ENCODE measurements at places on chromosomes 12 and 14.

GRCh38 chr12:113700943-113701342, 229.3 kb upstream of the LHX5 start:
- DNase-seq: no peak

DNA sequence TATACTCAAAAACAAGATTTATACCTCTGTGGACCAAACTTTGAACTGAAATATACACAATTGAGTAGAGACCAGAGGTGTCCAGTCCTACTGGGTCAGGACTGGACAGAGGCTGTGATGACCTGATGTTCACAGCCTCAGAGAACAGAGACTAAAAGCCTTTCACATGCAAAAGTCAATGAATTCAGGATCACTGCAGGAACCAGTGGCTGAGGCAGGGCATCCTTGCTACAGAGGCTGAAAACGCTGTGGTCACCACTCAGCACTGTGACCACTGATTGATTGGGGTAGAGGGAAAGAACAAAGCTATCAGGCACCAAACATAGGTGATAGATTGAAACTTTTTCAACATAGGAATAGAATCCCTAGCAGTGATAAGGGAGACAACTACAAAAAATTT, 25.1 kb downstream of the GRIP1 start:
- no peak for DNase-seq

DNA sequence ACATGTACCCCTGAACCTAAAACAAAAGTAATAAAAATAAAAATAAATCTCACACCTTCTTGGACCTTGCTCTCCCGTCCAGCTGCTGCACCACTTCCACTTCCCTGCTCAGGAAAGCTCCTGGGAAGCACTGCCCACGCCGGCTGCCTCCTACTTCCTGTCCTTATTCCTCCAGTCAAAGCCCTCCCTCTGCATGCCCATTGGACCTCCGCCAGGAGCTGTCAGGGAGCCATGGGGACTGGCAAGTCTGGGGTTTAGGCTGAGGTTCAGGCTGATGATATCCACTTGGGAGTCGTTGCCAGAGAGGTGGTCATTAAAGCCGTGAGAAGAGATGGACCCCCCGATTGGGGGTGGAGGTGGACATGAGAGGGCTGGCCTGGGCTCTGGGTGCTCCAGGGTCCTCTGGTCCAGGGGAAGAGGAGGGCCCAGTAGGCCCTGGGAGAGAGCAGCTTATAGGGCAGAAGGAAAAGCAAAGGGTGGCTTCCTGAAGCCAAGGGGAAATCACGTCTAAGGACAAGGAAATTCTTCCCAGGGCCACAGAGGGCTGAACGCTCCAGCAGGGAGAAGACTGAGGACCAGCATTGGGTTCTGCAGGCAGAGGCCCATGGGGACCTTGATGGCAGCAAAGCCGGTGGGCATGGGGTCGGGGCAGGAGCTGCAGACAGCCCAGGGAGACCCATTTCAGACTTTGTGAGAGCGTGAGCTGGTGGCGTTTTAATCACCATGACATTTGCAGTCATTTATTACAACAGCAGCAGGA, 78.7 kb downstream of the FZD10 start:
- no peak for DNase-seq

DNA sequence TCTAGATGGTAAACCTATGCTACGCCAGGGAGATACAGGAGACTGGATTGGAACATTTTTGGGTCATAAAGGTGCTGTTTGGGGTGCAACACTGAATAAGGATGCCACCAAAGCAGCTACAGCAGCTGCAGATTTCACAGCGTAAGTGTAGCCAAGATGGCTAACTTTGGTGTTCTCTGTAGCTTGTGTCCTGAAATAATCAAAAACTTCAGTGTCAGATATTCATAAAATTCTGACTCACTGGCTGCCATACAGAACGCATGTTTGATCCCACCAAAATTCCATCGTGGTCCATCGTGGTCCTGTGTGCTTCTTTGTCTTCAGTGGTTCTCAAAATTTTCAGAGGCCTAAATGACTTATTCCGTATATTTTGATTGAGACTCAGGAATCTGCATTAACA, 1.3 kb downstream of the STRAP start:
- DNase-seq: no peak

DNA sequence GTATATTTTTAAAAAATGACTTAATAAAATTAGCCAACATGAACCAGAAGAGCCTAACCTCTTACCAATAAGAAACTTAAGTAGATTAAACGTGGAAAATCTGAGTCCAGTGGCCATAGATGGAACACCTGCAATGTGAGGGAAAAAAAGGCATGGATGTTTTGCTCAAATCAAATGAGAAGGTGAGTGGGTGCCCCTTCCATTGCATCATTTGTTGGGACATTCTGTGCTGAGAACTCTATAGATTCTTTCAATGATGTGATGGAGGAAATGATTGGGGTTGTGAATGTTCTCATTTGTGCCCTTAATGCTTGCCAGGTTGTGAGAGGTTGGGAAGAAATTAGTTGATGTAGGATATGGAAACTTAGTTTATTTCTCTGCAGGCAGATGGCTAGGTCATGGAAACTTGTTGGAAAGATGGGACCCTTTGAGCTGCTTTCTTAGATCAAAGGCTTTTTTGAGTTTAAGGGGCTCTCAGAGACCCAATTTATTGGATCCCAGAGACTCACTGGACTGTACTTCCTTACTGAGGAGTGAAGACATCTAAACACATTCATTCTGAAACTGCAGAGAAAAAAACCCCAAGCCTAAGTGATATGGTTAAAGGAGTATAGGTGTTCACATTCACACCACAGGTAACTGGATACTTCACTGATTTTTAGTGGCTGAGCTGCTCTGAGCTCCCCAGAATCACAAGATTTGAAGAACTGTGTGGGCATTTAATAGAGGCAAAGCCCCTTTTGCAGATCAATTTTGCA, 95.9 kb downstream of the DACT1 start:
- no peak for DNase-seq

GRCh38 chr14:69956970-69957369, 77.8 kb downstream of the SMOC1 start:
- no peak for DNase-seq

DNA sequence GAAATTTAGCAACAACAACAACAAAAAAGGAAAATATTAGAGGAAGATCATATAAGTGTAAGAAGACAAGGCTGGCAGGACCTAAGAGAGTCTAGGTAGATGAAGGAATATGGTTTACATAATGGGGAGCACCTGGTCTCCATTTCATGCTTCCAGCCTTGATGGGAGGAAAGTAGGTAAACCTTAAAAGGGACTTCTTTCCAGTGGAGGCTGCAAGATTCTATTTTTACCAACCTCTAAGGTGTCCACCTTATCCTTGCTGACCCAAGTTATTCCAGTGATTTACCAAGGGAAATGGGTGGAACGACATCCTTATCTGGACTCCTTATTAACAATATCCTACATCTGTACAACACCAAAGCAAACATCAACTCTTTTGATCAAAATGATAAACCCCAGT, 30.0 kb downstream of the DAD1 start:
- DNase-seq: no peak

DNA sequence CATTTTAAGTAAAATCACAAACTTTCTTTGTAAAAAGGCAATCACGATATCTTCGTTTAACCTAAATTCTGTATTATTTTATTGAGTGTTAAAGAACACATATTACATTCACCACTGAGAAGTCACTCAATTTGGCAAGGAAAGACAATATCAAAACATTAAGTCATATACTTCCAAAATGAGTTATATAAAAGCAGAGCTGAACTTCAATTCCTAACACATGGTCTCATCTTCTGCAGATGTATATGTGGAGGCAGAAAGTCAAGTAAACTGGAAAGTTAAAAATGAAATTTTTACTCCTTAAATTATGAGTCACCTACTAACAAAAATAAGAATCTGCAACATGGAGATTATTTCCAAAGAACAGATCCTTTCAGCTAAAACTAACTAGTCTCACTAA, 28.7 kb downstream of the BMAL2 start:
- no peak for DNase-seq

DNA sequence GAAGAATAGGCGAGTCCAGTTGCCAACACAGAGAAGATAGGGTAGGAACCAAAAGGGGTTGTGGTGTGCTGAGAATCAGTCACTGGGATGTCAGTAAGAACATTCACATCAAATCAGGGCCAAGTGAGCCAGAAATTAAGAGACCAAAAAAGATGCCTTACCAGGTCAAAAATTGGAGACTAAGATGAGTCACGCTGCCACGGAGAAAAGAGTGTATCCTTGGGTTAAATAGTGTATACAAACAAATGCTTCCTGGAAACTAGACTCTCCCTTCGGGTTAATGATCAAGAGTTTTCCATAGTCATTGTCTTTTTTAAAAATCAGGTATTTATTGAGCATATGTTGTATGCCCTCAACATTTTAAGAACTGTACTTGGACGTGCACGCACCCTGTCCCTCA, 45.2 kb upstream of the BAZ1A start:
- DNase-seq: no peak

DNA sequence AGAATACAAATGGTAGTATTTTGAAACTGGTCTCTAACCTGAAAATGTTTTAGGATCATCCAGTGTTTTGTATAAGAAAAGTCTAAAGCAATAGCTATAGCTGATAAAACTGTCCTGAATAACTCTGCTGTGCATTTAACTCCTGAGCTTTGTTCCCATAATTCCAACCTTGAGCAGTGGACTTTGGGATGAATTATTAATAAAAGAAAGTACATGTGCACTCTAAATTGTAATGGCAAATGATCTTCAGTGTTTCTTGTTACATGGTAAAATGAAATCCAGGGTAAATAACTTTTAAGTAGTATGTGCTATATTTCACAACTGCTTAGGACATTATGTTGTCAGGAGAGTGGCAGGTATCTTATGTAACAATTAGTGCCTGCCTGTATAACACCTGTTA, 345.6 kb downstream of the SLC16A7 start:
- no peak for DNase-seq

- no peak for DNase-seq
Observed at GRCh38 chr12:50569321-50569720, 64.5 kb downstream of the DIP2B start.

- DNase-seq: no peak
Observed at GRCh38 chr12:93954166-93955112, 193.9 kb upstream of the PLXNC1 start.

DNA sequence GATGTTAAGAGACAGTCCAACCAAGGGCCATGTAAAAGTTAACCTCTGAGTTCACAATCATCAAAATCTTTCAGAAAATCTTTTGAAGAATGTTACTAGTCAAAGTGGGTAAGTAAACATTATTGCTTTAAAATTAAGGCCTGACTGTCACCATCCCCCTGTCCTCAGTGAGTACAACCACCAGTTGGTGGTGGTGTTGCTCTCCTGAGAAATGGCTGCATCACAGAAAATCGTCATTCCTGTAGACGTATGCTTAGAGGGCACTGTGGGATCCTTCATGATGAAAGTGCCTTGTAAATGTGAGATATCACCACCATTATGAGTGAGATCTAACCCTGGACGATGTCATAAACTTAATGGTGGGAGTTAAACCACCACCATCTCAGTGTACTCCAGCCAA, 451.2 kb downstream of the RPS29 start:
- DNase-seq: no peak

GRCh38 chr12:108582978-108583770, 14.7 kb downstream of the TMEM119 start:
- DNase-seq: no peak

GRCh38 chr12:132529906-132530305, 40.0 kb downstream of the FBRSL1 start:
- no peak for DNase-seq

- DNase-seq: no peak
Observed at GRCh38 chr12:49950273-49951251, at the start of gene AQP2. AQP2 (plus strand) TSS chr12:49950737; CDS start chr12:49950831, 94 bp downstream.

- DNase-seq: no peak
Observed at GRCh38 chr12:41962171-41962572, 182.5 kb downstream of the GXYLT1 start.

DNA sequence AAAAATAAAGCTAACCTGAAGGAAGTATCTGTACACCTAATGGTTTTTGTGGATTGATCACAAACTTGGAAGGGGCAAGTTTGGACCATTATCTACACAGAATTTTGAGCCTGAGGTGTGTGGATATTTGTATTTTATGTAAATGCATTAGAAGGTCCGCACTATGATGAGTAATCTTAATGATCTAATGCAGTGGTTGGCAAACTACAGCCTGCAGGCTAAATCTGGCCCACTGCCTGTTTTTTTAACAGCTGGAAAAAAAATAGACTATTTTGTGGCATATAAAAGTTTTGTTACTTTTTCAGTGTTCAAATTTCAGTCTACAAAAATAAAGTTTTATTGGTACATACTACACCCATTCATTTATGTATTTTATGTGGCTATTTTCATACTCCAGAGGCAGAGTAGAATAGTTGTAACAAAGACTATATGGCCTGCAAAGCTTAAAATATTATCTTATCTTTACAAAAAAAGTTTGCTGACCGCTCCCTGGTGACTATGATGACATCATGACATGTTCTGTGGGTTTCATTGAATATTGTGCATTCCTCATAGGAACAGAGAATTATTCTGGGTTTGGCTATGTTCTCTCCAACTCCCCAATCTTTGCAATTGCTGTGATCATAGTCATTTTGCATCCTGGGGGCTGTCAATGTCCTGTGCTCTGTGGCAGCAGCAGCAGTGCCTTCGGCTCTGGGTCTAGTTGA, 962.6 kb upstream of the FBXO33 start:
- DNase-seq: no peak

- DNase-seq: no peak
Observed at GRCh38 chr14:23430723-23431085, 4.8 kb downstream of the MYH7 start.

- no peak for DNase-seq
Observed at GRCh38 chr12:81078469-81079196, 754 bp downstream of the ACSS3 start.

- no peak for DNase-seq
Observed at GRCh38 chr12:6899837-6900519, 4.6 kb upstream of the LRRC23 start.

- no peak for DNase-seq
Observed at GRCh38 chr14:55239320-55239719, 31.9 kb upstream of the FBXO34 start.

DNA sequence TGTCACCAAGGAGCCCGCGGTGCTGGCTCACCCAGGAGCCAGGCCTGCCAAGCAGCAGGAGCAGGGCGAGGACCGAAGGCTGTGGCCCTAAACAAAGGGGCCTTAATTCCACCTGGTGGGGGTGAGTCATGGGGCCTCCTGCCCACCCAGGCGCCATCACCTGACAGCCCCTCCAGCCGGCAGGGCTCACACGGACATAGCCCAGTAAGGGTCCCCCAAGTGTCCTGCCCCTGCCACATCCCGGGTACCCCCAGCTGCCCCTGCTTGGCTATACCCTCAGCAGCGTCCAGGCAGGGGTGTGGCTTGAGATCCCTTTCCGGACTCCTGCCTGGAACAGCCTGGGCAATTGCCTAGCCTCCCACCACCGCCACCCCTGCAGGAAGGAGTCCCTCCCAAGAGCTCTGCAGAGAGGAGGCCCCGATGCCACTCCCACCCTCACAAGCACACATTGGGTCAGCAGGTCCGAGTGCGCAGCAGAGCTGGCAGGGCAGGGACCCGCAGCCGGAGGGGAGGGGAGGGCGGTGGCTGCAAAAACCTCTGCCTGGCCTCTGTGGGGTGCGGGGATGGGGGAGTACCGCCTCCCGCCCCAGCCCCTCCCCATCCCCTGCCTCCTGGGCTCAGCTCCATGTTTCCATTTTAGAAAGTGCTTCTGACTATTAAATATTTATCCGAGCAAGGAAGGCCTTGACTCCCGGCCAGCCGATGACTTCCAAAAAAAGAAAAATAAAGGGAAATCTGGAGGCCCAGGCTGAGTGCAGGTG, 4.6 kb downstream of the AHNAK2 start:
- no peak for DNase-seq
